ENCODE measurements at places on chromosomes 2 and 18.

- no peak for DNase-seq
Observed at GRCh38 chr2:230949966-230950873, 25.2 kb upstream of the GPR55 start.

DNA sequence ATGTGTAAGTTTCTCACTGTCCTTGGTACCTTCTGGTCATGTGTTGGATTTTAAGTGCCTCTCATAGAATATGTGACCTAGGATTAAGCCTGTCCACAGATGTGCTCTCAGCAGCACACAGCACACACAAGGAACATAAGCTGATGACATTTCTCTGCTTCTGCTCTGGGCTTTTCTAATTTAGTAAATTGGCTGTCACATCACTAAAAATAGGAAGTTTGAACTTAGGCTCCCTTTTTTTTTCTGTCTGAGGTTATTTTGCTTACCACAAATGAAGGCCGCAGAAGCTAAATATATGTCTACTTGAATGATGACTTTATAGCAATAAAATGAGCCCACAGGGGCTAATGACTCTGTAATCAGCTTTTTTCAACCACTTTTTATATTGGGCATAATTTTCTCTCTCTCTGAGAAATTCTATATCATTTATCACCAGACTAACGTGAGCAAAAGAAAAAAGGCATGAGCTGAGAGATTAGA lies 150.2 kb upstream of the KLHL14 start:
- DNase-seq: no peak

GRCh38 chr18:36772241-36772723 lies 56.5 kb downstream of the TPGS2 start:
- no peak for DNase-seq

GRCh38 chr2:127535918-127536317 lies 435 bp downstream of the MYO7B start:
- DNase-seq: no peak

GRCh38 chr2:69703189-69703588 lies 38.7 kb upstream of the ANXA4 start:
- no peak for DNase-seq

GRCh38 chr18:39190508-39190907 lies 1624.9 kb upstream of the CELF4 start:
- no peak for DNase-seq

- no peak for DNase-seq
Observed at GRCh38 chr2:121450301-121450700, 80.4 kb upstream of the RNU4ATAC start.

Measured in NCI-H1092 (cell line).